ENCODE measurements at places on chromosomes 2 and 18.

GRCh38 chr2:24490181-24490689, 819 bp upstream of the NCOA1 start:
- peak; percentile 9 for DNase-seq

DNA sequence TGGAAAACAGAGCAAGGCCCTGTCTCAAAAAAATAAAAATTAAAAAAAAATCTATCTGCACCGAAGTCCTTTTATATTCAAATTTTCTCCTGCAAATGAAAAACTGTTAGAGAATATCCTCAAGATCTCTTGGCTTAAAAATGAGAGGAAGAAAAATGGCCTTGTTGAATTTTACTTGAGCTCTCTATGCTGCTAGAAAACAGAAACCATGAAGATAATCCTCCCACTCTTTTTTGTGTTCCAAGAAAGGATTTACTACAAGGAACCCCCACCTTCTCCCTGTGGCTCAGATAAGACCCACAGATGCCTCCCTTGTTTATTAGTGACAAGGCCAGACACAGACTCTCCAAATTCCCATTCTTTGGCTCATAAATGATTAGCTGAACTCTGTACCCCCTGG, 71.0 kb downstream of the SGPP2 start:
- DNase-seq, result no peak

GRCh38 chr2:69798290-69798908, 31.1 kb upstream of the GMCL1 start:
- DNase-seq, result no peak

DNA sequence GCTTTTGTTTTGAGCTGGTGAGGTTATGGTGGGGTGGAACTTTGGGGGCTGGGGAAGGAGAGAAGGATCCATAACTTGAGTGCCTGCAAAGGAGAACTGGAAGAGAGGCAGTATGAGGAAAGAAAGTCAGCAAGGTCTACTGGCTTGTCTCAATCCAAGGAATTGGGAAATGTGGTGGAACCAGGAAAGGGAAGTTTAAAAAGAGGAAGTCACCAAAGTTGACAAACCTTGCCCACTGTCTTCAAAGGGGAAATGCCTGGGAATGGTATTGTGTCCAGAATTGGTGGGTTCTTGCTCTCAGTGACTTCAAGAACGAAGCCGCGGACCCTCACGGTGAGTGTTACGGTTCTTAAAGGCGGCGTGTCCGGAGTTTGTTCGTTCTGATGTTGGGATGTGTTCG, 304.1 kb upstream of the FAM98A start:
- no peak for DNase-seq

- DNase-seq, result no peak
Observed at GRCh38 chr18:45004546-45005080, 323.9 kb downstream of the SETBP1 start.

- DNase-seq, result peak; percentile 69
Observed at GRCh38 chr2:170816504-170817092, at the start of gene GAD1. TSS of gene GAD1 (plus strand) at chr2:170816887. CDS start at chr2:170818592, 1,705 bp downstream.

DNA sequence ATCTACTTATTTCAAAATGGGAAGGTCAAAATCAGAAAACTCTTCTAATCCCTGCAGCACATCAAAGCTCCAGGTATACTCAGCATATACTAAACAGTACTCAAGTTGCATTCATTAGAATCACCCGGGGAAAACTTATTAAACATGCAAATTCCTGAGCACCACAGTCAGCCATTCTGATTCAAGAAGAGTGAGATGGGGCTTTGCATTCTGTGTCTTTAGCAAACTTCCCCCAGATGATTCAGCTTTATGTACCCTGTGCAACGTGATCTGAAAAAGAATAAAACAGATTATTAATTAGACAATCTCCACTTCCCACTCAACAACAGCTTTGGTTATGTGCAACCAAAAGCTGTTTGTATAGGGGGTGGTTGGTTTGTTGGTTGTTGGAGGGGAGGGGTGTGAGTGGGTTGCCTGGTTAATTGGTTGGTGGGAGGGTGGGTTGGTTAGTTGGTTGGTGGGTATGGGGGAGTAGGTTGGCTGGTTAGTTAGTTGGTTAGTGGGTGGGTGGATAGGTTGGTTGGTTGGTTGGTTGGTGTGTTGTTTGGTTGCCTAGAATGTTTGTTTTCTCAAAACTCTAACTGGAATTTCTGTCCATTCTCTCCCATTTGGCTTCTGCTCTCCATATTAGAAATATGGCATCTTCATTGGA, 112.5 kb upstream of the AGAP1 start:
- no peak for DNase-seq

DNA sequence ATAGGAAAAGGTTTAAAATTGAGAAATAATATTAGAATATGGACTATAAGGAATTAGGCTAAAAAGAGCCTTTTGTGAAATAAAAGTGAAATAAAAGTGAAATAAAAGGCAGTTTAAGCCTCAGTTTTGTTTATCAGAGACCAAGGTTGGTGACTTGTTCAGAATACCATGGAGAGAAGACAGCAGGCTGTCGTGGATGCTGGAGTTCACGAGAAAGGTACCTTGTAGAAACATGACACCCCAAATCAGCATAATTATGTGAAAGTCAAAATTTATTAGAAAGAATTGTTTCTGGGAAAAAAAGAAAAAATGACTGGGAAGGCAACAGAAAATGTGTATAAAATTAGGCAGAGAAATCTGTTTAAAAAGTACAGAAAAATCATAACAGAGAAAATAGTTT, 46.5 kb upstream of the SPAG16 start:
- DNase-seq, result no peak

- DNase-seq, result no peak
Observed at GRCh38 chr2:241933179-241933911, 63.8 kb downstream of the RTP5 start.

DNA sequence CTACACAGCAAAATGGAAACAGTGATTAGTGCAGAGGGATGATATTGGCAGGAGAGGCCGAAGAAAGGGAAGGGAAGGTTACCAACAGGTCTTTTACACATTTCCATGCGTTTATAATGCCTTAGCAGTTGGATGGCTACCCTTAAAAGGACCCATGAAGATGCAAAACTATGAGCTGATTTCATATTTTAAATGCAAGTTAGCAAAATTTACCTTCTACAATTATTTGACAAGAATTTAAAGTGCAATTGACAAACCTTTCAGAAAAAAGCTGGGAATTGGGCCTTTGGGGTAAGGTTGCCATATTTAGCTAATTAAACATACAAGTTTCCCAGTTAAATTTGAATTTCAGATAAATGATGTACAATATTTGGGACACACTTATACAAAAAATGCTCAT, 13.3 kb downstream of the DNER start:
- no peak for DNase-seq

DNA sequence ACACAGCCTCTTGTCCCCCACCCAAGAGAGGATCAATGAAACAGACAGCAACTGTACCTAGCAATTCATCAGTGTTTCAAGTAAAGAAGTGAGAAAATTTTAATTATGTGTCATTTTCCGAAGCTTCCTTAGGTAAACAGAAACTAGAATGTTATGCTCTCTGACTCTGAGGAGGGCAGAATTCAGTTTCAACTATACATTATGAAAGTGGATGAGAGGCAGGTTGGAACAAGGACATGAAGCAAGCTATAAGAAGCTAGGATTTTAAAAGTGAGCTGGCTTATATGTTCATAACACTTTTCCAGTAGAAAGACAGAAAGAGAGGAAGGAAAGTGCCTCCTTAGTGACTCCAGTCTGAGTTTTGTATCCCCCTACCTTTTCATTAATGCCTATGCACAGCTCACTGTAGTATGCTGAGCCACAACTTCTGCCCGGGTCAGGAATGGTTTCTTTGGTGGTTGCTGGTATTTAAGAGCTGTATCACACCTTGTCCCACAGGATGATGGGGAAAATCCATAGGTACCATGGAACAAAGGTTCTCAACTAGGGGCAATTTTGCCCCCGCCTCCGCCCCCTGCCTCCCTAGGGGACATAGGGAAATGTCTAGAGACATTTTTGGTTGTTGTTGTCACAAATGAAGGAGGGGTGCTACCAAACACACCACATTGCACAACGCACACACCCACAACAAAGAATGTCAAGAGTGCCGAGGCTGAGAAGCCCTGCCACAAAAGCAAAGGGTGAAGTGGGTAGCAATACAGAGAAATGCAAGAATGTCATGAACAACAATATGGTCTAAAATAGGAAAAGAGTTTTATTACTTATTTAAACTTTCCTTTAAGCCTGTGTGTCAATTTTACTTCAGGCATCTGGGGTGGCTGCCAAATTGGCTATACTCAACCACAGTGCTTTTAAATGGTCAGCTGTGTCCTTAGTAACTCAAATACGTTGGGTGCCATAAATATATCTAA, 161.0 kb upstream of the ZFP36L2 start:
- peak; percentile 10 for DNase-seq

DNA sequence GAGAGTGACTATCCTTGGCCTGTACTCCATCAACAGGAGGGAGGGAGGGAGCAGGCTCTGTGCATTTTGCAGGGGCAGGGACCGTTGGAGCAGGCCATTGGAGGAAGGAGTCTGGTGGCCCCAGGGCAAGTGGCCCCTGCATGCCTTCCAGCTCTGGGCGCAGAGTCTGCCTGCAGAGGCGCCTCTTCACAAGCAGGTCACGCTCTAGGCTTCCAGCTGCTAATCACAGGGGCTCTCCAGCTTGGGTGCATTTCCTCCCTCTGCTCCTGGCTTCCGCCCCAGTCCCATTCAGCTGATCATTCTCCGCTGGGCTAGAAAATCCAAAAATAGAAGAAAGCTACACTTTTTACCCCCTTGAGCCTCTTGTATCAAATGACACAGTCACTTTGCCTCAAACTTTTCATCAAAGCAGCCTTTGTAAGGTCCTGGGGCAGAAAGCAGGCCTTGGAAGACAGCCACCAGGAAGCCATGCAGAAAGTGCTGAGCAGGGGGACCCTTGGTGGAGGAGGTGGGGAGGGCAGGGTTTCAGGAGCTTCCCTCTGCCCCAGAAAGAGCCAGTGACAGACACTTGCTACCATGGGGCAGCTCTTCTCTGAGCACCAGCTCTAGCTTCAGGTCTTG, 11.3 kb downstream of the TMEM247 start:
- DNase-seq, result peak; percentile 62

GRCh38 chr18:50806208-50806616, 13.6 kb downstream of the MRO start:
- DNase-seq, result peak; percentile 49

GRCh38 chr2:26457251-26457666, 20.7 kb downstream of the OTOF start:
- DNase-seq, result no peak

- no peak for DNase-seq
Observed at GRCh38 chr2:6103949-6104348, 411.8 kb downstream of the SOX11 start.

- DNase-seq, result no peak
Observed at GRCh38 chr18:29488617-29489016, 1311.7 kb upstream of the CDH2 start.

DNA sequence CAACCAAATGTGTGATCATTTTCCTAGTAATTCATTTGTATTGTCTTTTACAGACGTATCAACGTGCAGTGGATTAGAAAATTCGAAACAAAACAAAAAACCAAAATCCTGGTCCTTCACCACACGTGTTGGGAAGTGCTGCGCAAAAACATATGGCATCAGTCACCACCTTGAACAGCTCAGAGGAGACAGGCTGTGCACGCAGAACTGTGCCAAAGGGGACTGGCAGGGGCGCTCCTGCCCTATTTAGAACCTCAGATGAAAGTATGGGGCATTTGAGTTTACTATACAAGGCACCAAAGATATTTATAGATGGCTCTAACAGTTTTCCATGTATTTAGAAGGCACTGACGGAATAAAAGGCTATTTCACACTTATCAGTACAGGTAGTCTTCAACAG, 42.3 kb downstream of the NOL10 start:
- DNase-seq, result no peak

DNA sequence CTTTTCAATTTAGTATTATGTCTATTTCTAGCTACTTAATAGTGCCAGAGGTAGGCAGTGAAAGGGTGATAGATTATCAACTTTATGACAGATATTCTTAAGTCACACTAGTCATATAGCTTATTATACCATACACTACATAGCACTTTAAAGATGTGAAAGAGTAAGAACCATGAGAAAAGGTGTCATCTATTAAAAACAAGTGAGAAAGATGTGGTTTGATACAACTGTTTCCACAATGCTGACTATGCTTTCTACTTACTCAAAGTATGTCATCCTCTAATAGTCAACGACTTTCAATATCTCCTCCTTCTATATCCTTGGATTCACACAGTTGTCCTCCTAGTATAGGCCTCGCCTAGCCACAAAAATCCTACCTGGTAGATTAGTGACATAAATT, 132.9 kb upstream of the WDSUB1 start:
- no peak for DNase-seq

DNA sequence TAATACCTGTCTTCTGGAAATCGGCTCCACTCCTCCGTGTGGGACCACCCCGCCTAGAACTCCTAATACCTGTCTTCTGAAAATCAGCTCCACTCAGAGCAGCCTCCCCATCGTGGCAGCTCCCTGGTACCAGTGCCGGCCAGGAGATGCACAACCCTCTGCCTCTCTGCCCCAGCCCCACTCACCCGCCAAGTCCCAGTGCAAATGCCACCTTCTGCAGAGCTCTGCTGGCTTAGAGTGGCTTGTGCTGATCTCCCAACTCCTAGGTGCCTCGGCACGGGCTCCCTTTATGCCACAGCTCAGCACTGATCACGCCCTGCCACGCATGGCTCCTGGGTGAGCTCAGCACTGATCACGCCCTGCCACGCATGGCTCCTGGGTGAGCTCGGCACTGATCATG, 258.5 kb downstream of the HDAC4 start:
- DNase-seq, result no peak

GRCh38 chr2:173521450-173522192, 166.9 kb downstream of the CDCA7 start:
- no peak for DNase-seq

DNA sequence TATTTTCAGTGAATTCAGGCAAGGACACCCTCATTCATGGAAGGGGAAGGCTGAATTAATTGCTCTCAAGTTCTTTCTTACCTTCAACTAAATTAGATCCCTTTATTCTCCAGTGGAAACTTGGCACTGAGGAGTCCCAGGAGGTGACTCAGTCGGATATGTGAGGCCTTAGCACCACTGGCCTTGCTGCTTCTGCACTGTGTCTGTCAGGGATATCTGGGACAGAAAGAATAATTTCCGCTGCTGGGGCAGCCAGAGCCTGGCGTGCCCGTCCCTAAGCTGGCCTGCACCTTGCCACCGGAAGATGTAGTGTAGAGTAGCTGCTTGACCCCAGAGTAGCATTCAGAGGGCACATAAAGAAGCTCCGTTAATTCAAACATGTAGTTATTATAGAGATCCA, 53.4 kb downstream of the LIMS1 start:
- DNase-seq, result no peak

DNA sequence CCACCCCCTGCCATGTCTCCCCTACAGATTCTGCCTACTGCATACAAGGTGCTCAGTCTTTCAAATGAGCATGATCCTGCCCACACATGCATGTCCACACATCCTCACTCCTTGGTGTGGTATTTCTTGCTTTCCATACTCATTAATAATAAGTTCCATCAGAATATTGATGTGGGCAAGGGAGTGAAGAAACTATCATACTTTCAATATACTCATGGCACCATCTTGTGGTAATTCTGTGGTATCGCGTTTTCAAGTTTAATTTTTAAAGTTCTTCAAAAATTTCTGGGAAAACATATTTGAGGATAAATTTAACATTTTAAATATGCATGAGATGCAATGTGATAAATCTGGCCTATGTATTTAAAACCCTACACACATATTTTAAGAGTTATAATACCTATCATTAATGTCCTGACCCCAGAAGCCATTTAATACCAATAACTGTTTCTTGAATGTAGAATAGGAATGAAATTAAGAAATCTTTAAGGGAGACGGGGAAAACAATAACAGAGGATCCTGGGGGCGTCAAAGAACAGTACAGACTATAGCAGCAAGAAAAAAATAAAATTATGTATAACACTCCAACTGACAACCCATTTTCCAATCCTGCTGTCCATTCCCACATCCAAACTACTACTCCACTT, 110.1 kb downstream of the ZNF385B start:
- DNase-seq, result peak; percentile 14
